ENCODE measurements at places on chromosomes 2 and 18.

- DNase-seq: no peak
These were observed 590.9 kb downstream of the IRS1 start for GRCh38 chr2:226208726-226209125.

GRCh38 chr2:207465894-207466293 is 63.9 kb upstream of the CREB1 start:
- DNase-seq: no peak

GRCh38 chr2:73844087-73844486 is 15.3 kb downstream of the STAMBP start:
- DNase-seq: no peak

- no peak for DNase-seq
These were observed 199.7 kb upstream of the SLC14A2 start for GRCh38 chr18:45415614-45416013.

DNA sequence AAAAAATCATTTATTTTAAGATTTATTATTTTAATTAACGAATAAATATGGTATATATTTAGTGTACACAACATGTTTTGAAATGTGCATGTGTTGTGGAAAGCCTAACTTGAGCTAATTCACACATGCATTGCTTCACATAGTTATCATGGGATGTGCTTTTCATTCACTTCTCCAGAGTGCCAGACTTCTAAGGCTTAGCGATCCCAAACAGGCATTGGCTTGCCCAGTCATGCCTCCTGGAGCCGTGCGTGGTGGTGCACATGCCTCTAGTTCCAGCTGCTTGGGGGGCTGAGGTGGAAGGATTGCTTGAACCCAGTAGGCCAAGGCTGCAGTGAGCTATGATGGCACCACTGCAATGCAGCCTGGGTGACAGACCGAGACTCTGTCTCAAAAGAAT is 40.5 kb downstream of the ARHGEF4 start:
- DNase-seq: no peak

DNA sequence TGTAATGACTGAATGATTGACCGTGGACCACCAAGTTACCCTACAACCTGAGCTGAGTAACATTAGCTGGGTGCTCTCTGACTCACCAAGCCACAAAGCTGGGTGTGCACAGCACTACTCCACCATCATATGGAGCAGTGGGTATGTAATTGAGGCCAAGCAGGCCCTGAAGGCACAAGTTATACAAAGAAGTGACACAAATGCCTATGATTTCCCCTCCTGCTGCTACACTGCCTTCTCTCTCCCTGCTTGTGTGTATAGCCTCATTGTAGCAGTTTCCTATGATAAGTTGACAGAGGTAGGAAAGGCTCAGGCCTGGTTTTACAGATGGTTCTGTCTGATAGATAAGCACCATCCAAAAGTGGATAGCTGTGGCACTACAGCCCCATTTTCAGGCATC is 1327.2 kb upstream of the DDX18 start:
- DNase-seq: no peak

DNA sequence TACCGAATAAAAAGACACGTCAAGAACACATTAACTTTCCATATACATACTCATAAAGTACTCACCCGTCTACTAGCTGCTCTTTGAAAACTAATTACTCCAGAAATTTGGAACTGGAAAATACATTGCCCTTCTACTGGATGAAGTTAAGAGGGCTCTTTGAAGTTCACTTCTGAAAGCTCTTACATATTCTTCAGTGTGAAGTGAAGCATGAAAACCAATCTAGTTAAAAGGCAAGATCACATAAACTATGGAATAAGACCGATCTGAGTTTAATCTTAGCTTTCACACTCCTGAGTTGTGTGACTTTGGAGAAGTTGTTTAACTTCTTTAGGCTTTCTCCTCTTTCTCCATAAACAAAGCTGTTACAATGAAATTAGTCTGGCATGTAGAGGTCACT is 38.5 kb downstream of the REV1 start:
- DNase-seq: no peak

DNA sequence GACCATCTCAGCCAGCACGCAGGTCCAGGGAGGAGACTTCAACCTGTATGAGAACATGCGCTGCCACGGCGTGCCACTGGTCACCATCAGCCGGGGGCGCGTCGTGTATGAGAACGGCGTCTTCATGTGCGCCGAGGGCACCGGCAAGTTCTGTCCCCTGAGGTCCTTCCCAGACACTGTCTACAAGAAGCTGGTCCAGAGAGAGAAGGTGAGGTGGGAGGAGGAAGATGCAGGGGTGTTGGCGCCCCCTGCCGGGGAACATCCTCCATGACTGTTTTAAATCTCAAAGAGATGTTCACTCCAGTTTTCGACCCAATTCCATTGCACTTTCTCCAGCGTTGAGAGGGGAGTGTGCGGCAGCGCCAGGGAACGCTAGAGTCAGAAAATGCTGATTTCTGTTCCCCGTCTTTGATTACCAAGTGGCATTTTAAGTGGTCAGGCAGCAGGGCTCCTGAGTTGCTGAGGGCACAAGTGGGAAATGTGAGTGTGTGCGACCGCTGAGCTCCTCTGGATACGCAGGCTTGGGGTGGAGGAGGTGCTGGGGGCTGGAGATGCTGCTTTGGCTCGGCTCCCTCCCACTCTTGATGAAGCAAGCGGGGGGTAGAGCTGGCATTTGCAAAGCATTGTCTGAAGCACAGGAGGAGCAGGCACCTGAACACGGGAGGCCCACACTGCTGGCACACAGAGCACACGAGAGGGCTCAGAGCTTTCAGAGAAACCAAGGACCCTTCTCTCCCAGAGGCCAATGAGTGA is 27.7 kb upstream of the MAPRE3 start:
- peak; percentile 75 for DNase-seq

GRCh38 chr18:51137026-51137729 is 60.3 kb downstream of the MEX3C start:
- no peak for DNase-seq

DNA sequence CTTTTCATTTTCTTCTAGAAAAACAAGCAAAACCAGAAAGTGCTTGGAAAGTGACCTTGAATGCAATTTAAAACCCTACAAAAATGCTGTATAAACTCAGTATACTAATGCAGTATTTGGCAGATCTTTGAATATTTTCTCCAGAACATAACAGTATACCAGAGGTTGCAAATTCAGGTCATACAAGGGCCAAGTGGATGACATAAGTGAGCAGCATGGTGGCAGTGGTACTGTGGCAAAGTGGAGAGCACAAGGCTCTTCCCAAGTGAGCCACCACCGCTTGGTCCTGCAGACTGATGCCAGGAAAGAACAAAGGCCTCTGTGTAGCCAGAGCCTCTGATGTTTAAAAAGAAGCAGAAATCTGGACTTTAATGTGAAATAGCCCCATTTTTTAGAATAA is 33.1 kb downstream of the METTL4 start:
- no peak for DNase-seq

DNA sequence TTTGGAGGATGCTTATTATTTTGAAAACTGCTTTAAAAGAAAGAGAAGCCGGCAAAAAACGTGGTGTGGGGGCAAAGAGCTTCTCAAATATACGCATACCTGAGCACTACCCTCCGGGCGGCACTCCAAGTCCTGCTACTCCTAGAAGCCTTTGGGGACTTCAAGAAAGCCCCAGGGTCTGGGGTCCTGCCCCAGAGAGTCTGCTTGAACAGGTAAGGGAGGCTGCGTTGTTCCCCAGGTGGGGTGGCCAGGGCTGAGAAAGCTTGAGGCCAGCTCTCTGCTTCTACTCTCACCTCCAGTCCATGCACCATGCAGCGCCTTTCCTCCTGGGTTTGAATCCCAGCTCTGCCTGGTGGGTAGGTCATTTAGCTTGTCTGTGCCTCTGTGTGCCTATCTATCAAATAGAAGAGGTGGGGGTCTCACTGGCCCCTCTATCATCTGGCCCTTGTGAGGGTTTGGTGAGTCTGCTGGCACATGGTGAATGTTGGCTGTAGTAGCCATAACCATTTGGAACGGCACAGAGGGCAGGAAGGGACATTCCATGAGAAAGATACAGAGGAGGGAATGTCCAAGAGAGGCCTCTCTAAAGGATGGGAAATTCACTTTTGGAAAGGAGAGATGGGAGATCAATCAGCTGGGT is 19.5 kb downstream of the MALL start:
- DNase-seq: no peak

DNA sequence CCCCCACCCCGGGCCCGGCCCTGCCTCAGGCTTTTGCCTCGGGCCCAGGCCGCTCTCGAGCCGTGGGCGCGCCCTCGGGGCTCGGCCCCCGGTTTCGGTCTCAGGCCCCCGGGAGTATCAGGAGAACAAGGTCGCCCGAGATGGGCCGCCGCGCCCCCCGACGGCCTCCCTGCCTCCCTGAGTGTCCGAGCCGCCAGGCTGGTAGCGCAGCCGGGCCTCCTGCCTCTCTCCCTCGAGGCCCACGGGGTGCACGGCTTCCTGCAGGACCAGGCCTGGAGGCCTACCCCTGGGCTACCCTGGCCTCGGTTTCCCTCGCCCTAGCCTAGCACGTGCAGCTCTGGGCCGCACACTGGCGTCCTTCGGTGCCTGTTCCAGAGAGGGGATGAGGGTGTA is 8.4 kb downstream of the GBX2 start:
- no peak for DNase-seq

GRCh38 chr2:47359375-47359868 is 43.5 kb upstream of the MSH2 start:
- no peak for DNase-seq

DNA sequence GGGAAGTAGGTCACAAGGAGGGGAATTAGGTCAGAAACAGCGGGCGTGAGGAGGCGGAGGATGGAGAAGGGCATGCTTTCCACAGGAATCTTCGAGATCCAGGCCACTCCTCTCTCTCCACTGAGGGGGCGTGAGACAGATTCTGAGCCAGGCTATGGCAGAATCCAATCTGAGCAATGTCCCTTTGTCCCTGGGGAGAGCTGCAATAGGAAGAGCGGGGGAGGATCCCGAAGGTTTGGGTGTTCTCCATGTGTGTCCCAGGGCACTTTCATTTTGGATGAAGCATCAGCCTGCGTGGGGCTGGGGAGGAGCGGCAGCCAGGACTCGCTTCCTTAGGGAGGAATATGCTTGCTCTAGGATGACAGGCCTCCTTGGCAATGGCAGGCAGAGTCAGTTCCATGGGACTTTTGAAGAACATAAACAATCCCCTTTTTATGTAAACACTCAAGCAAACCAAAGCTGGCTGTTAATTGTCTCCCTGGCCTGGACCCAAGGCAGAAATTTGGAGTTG is 84.0 kb downstream of the LIPG start:
- DNase-seq: no peak

- DNase-seq: no peak
These were observed 158.3 kb downstream of the PDE11A start for GRCh38 chr2:177914247-177914646.

DNA sequence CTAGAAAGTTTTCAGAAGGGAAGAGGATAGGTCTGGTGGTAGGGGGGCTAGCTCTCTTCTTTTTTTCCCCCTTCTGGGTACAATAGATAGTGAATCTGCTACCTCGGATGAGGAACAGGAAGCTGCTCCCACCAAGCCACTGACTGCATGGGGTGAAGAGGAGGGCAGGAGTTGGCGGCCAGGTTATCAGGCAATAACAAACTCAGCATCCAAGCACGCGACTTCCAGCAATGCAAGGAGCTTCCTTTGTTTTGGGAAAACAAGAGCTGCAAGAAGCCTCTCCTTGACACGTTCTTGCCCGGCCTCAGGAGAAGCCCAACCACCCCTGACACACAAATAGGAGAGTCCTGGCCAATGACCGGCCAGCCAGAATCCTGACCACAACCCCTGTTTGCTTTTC is 32.2 kb downstream of the NHEJ1 start:
- no peak for DNase-seq

GRCh38 chr2:188582211-188582610 is 290.5 kb downstream of the GULP1 start:
- no peak for DNase-seq

DNA sequence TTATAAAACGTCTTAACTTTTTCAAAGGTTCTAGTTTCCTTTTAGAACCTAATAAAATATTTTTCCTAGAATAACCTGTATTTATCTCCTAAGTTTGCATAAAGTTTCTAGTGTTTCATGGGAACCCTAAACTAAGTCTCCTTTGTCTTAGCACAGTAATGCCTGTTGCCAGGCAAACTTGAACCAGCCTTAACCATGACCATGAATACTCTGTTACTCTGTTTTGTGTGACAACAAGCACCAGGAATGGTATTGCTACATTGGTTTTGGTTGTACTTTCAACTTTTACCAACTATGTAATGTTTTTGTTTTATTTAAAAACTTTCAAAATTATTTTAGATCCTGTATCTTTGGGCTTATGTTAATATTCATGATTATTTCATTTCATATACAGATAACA is 137.6 kb downstream of the CERS6 start:
- DNase-seq: no peak

GRCh38 chr2:27683390-27684071 is 19.8 kb downstream of the SLC4A1AP start:
- peak; percentile 91 for DNase-seq

DNA sequence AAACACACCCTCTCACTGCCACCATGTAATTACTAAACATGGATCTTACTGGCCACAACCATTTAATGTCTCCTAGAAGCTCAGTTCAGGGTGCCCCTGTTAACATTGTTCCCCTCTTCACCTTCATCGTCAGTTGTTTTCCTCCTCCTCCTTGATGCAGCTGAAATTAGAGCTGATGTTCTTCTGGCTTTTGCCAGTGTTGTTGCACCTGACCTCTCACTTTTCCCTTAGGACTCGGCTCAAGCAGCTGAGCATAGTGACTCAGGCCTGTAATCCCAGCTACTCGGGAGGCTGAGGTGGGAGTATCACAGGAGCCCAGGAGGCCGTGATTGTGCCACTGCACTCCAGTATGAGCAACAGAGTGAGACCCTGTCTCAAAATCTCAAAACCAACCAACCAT is 70.8 kb downstream of the ACSL3 start:
- no peak for DNase-seq

DNA sequence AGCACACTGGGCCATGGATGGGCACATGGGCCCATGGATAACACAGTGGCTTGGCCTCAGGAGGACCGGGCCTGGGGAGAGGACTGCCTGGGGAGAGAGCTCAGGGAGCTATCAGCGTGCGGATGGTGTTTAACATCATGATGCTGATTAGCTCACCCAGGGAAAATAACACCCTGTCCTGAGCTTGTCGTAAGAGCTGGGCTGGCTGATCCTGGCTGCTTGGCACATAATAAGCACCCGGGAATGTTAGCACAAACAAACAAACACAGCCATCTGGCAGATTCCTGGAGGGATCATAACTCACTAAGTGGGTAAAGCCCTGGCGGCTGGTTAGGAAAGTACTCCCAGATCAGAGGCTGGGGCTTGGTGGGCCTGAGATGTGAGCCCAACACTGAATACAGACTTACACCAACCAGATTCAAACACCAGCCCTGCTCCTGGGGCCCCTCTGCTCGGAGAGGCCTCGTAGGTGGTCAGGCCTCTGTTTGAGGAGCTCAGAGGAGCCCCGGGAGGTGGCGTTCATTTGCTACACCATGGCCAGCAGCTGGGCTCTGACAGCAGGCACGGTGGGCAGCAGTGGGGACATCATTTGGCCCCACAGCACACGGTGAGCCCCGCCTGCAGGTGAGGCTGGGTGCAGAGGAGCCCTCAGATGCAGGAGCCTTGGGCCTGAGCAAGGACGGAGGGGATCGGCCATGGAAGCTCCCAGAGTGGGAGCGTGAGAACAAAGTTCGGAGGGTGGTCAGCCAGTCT is 193.4 kb upstream of the HDAC4 start:
- DNase-seq: no peak

- peak; percentile 80 for DNase-seq
These were observed 86.9 kb downstream of the LIMS1 start for GRCh38 chr2:108621087-108621559.
